ENCODE measurements at places on chromosomes 3 and 15.
A peak's percentile ranks its signal among the peaks of the same experiment; 100 is the strongest.

GRCh38 chr3:123380261-123380660 is 68.6 kb downstream of the ADCY5 start:
- DNase-seq: no peak

DNA sequence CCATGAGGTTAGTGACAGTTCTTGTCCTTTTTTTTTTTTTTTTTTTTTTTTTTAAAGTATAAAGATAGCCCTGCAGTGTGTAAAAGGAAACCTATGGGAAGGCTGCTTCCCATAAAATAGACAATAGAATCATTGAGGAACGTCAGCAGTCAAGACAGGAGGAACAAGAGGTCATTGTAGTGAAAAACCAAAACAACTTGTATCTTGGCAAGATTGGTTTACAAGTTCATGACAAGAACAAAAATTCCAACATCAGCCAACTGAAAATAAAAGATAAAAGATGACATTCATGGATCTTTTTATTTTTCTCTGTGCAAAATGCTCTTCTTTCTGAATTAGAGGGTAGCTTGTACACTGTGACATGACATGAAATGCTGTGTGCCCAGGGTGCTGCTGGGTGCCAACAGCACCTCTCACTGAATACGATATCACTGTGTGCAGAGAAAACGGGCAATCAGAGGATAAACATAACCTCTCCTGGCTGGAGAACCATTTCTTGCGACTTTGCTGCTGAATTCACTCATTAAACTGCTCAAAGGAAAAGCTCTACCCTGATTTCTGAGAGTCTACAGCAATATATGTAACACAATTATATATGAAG is 30.1 kb upstream of the IP6K2 start:
- no peak for DNase-seq

- peak; percentile 1 for DNase-seq
Observed at GRCh38 chr15:85615930-85616329, 178.8 kb downstream of the KLHL25 start.

DNA sequence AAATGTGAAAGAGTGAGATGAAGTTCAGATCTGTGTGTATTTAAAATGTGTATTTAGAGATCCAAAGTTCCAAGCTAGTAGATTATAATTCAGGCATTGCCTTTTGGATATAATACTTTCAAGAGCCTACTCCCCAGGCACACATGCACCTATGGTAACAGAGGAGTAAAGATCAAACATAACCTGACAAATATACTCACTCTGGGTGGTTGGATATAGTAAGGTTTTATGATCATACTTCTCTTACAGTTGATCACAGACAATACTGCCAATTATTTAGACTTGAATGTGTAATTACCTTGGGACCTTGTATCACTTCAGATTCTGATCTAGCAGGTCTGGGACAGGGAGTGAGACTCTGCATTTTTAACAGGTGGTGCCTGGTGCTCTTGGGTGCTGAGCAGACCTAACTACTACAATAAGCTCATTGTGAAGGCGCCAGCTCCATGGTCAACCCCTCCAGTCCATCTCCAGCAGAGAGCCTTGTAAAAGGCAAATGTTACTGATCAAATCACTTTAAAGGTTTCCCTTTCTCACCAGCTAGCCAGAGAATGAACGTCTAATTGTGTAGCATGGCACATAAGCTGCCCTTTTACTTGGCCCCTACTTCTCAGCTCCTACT is 55.5 kb downstream of the NBEAL2 start:
- DNase-seq: no peak

- DNase-seq: no peak
Observed at GRCh38 chr3:108388136-108389132, 92.1 kb downstream of the HHLA2 start.

DNA sequence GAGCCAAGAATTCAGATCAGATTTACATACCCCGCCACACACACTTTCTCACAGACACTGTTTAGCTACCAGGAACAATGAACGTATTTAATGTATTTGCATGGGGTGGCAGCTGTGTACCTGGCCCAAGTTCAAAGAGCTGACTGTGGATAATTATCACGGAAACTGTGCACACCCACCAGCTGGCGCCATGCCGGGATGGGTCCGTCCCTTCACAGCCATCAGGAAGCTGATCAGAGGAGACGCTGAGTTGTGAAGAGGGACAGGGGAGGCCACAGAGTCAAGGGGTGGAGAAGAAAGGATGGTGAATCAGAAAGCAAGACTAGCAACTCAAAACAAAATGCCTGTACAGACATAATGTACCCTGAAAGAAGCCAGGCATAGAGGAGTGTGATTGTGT is 13.1 kb upstream of the PLA2G4D start:
- peak; percentile 65 for DNase-seq

DNA sequence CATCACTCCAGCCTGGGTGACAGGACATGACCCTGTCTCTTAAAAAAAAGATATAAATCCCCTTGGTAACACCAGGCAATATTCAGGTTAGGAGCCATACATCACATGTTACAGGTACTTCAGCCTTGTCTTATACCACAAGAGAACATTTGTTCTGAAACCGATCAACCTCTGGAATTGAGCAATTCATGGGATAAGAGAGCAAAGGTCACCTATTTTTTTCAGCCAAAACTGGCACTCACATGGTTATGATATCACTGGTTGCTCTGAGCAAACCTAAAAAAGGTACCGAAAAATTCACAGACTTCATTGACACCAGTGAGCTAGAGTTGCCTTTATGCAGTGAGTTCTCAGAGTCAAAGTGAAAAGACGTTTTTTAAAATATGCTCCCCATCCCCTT is 9.1 kb downstream of the SPICE1 start:
- no peak for DNase-seq

DNA sequence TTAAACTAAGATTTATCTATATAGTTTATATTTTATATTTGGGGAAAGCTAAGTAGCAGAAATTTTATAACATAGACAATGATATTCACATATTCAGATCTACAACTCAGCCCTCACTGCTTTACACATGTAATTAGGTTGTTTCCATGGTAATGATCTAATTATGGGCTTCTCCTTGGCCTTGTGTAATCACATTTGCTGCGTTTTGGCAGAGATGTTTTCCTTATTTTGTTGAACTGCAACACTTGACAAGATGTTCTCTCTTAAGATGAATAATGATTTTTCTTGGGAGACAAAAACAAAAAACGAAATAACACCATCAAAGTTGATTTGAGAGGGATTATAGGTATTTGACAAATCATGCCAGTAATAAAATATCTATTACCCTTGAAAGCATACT is 635.6 kb upstream of the TBL1XR1 start:
- peak; percentile 46 for DNase-seq

DNA sequence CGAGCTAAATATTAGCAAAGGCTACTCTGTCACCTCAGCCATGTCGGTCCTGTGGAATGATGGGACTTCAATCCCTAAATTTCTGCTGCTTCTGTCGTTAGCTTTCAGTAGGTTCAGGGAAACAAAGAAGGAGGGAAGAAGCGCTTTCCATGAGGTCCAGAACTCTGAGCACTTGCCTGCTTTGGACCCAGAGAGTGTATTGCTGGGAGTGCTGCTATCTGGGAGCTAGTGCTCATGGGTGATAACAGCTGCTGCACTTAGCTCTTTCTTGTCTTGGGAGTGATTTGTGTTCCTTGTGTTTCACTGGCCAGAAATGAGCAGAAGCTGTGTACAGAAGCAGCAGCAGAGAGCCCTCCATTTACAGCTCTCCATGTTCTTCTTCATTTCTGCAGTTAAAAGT is 369.8 kb downstream of the DIPK2A start:
- no peak for DNase-seq

GRCh38 chr3:61237858-61238257 is 13.4 kb downstream of the FHIT start:
- no peak for DNase-seq

DNA sequence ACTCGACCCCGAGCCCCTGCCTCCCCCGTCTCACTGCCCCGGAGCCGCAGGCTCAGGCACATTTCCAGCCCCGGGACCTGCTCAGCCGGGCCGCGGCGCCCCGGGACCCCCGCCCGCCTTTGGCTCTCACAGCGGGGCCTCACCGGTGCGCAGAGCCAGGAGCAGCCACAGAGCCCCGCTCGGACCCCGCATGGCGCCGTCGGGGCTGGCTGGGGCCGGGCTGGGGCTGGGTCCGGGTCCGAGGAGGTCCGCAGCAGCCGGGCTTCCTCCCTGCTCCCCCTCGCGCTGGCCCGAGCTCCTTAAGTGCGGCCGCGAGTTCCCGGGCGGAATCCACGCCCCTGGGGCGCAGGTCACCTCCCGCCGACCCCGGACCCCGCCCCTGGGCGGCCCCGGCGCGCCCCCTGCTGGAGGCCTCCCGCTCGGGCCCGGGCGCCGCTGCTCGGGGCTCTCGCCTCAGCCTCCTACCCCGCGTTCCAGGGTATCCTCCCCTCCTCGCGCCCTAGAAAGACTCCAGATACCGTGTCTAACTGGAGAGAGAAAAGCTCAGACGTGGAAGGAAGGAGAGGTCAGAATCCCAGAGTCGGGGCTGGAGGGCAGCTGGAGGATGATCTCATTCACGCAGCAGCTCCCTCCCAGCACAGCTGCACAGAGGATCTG is at the start of gene MELTF:
MELTF (minus strand) TSS at position 307 of the 657 bp plus-strand sequence; CDS start at position 192, 115 bp downstream.
- DNase-seq: peak; percentile 29

GRCh38 chr15:66170716-66171115 is 82.8 kb downstream of the MEGF11 start:
- no peak for DNase-seq

- no peak for DNase-seq
Observed at GRCh38 chr3:188209740-188210139, 55.8 kb downstream of the LPP start.

DNA sequence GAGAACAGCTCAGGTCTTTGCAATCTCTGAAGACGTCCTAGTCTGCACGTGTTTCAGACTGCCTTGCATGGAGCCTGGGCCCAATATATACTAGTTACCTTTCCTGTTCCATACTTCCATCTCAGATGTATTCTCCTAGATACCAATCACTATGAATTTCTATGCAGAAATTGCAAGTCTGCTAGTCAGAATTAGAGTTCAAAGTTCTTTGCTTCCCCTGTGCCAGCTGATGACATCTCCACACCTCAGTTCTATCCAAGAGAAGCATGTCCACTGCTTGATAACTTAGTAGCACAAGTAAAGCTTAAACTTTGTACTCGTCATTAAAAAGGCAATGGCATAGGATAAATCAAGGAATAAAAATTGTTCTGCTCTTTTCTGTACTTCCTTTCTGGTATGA is 133.6 kb upstream of the PLXND1 start:
- DNase-seq: no peak

DNA sequence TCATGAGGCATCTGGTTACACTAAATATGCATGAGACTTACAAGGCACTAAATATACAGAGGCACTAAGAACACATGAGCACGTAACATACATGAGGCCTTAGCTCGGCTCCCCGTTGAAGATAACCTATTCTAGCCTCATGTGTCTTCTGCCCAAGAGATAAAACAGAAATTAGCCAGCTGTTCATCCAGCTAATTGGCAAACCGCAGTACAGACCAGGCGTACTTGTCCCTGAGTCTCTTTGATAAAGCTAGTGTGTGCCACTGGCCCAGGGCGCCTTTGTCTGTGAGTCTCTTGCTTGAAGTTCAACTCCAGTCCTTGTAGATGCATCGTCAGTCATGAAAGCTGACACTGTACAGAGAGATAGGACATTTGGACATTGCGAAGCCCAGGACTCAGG is 121.9 kb upstream of the SPATA12 start:
- DNase-seq: no peak

DNA sequence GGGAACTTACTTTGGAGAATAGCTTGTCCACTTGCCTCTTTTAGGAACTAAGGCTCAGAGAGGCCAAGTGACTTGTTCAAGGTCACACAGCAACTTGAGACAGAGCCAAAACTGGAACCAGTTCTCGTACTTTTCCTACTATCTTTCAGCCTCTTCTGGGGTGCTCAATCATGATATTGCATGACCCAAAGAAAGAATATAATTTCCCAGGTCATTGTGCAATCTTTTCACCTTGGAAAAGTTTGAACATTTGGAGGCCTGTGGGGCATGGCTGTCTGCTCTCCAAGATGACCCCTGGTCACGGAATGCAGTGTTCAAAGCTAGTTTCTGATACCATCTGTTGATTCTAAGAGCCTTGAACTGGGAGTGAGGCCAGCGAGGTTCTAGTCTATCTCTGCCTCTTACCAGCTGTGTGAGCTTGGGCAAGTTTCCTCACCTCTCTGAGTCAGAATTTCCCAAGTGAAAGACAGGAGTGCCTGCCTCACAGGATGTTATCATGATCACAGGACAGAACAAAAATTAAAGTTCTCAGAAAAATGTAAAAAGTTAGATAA is 89.7 kb downstream of the BDH1 start:
- DNase-seq: no peak

DNA sequence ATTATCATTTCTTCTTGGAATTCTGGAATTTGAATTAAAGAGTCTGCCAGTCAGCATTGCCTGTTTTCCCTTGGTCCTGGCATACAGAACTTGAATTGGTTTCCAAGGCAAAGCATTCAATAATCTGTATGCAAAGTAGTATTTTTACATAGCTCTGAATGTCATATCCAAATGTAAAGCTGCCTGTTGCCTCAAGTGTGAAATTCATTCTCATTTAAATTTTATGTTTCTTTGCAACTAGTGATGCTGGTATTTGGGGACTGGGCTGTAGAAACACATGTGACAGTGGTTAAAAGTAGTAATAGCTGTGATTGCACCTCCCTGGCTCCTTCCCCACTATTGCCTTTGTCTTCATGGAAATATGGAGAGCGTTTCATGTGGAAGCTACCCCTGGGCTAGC is 743.9 kb upstream of the GOLIM4 start:
- DNase-seq: no peak

All from NCI-H1694 treated with DMSO at 0.1 percent for 48 hours (cell line).